Left lobe of liver (tissue), 2 donors: ENCODE measurements at places on chromosomes 16 and 17. TPM values are rescaled to one million over a fixed set of nuclear protein-coding genes. Genes with fewer than 3 reads are reported as not detected.

Gene CDC42EP4
- total RNA-seq: 35.5 TPM

Gene KRTAP4-3
- not detected for total RNA-seq

Gene TNFSF13
- 5.9 TPM for total RNA-seq

Gene KDM6B
- total RNA-seq: 18.1 TPM

Gene NFAT5
- 10.0 TPM for total RNA-seq

Gene TMEM95
- not detected for total RNA-seq

Gene EFCAB13
- total RNA-seq: 4.6 TPM

Gene CLEC18A
- total RNA-seq: 0.35 TPM

Gene AATK
- total RNA-seq: 0.70 TPM

Gene DPEP2
- total RNA-seq: 1.0 TPM

Gene LGALS9C
- 0.18 TPM for total RNA-seq

Gene KRT31
- total RNA-seq: not detected

Gene CSF3
- not detected for total RNA-seq

Gene RAPGEFL1
- total RNA-seq: 19.3 TPM

Gene VMO1
- 8.2 TPM for total RNA-seq

Gene SNAI3
- 0.43 TPM for total RNA-seq

Gene DHX38
- 26.4 TPM for total RNA-seq

Gene TP53TG3F
- not detected for total RNA-seq

Gene IKZF3
- 0.63 TPM for total RNA-seq

Gene CCL8
- total RNA-seq: not detected

Gene ARRB2
- total RNA-seq: 26.2 TPM

Gene MYCBPAP
- total RNA-seq: not detected

Gene PRDM7
- not detected for total RNA-seq

Gene CMTM1
- total RNA-seq: 0.98 TPM

Gene RAP1GAP2
- 1.9 TPM for total RNA-seq

Gene TBC1D3I
- total RNA-seq: 0.58 TPM

Gene CCL4
- 1.2 TPM for total RNA-seq

Gene SRCIN1
- 19.3 TPM for total RNA-seq

Gene TMEM204
- 7.2 TPM for total RNA-seq

Gene MFAP4
- 2.8 TPM for total RNA-seq

Gene STH
- total RNA-seq: not detected

Gene KRT25
- total RNA-seq: not detected

Gene ERAL1
- 25.3 TPM for total RNA-seq

Gene ADORA2B
- 0.35 TPM for total RNA-seq

Gene TLCD2
- 4.2 TPM for total RNA-seq

Gene KRTAP1-5
- not detected for total RNA-seq

Gene MYH1
- not detected for total RNA-seq

Gene KATNIP
- 7.1 TPM for total RNA-seq

Gene ESRP2
- 78.9 TPM for total RNA-seq

Gene ABCC12
- 0.08 TPM for total RNA-seq

Gene CACNA1G
- 0.10 TPM for total RNA-seq

Gene BCL7C
- 6.2 TPM for total RNA-seq

Gene HOXB3
- 1.9 TPM for total RNA-seq

Gene LGALS9B
- total RNA-seq: not detected

Gene KLHL10
- total RNA-seq: not detected

Gene NOD2
- total RNA-seq: 0.68 TPM

Gene FBXW10
- 0.60 TPM for total RNA-seq

Gene CWC25
- 11.2 TPM for total RNA-seq

Gene TTC19
- 23.6 TPM for total RNA-seq

Gene SHISA6
- not detected for total RNA-seq

Gene ITGAD
- 0.70 TPM for total RNA-seq

Gene SUZ12
- 8.3 TPM for total RNA-seq

Gene MYL4
- total RNA-seq: not detected

Gene KRTAP4-6
- total RNA-seq: not detected

Gene DNAJC7
- 33.2 TPM for total RNA-seq

Gene WFIKKN1
- 0.96 TPM for total RNA-seq

Gene NRN1L
- total RNA-seq: 0.88 TPM

Gene PDILT
- total RNA-seq: not detected
